ENCODE measurements at places on chromosomes 3 and 15.

- DNase-seq = no peak
Observed at GRCh38 chr3:64130436-64130835, 94.8 kb downstream of the PRICKLE2 start.

GRCh38 chr3:17065315-17065714 is 180.6 kb downstream of the PLCL2 start:
- DNase-seq = no peak

DNA sequence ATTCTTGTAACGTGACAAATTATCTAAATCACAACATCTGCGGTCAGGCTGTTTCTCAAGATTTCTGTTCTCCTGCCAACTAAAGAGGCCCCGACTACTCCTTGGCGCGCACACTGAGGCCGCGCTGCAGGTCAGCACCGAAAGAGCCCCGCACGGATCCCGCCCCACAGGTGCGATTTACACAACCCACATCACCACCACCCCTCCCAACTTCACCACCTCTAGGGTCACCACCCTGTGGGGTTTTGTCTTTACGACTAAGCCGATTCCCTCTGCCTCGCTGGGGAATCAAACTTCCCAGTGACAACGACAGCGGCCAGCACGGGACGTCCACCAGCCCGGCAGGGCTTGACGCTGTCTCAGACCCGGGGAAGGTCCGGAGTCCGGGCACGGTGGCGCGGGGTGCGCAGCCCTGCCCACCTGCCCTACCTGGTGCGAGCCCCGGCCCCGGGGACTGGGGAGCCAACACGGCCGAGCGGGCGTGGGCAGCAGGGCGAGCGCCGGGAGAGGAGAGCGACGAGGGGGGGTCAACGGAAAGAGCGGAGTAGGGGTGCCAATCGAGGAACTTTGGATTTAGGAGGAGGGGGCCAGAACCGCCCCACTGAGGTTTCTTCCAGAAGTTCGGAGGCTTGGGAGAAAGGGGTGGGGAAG is 764 bp downstream of the UACA start:
- peak; percentile 4 for DNase-seq

DNA sequence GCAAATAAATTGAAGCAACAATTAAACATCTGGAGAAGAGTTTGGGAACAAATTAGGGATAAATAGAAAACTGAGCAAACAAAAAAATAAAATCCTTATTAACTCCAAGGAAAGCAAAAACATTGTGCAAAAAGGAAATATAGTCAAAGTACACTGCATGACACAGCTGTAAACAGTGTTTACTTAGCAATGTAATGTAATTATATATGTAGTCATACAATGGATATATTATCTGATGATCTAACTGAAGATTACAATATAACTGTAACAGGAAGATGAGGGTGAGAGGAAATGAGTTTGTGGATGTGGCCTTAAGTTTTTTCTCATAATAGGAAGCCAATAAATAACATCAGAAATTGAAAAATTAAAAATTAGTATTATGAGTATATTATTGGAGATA is 42.5 kb downstream of the SCN10A start:
- DNase-seq = no peak

DNA sequence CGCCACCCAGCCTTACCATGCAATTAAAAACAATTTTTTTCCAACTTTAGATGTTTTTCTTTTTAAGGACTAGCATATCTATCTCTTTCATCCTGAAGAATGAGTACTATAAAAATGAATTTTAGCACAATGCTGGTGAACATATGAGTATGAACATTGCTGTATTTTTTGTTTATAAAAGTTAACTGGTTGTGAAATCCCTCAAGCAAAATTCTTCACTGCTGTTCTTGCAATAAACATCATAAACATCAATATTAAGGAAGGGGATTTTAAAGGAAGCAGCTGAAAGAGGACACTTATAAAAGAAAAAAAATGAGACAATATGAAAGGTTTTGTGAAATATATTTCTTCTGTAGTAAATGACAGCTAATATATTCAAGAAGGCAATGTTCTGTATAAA is 3.0 kb downstream of the PLSCR4 start:
- no peak for DNase-seq

- DNase-seq = no peak
Observed at GRCh38 chr3:134236505-134237170, 14.0 kb downstream of the RYK start.

DNA sequence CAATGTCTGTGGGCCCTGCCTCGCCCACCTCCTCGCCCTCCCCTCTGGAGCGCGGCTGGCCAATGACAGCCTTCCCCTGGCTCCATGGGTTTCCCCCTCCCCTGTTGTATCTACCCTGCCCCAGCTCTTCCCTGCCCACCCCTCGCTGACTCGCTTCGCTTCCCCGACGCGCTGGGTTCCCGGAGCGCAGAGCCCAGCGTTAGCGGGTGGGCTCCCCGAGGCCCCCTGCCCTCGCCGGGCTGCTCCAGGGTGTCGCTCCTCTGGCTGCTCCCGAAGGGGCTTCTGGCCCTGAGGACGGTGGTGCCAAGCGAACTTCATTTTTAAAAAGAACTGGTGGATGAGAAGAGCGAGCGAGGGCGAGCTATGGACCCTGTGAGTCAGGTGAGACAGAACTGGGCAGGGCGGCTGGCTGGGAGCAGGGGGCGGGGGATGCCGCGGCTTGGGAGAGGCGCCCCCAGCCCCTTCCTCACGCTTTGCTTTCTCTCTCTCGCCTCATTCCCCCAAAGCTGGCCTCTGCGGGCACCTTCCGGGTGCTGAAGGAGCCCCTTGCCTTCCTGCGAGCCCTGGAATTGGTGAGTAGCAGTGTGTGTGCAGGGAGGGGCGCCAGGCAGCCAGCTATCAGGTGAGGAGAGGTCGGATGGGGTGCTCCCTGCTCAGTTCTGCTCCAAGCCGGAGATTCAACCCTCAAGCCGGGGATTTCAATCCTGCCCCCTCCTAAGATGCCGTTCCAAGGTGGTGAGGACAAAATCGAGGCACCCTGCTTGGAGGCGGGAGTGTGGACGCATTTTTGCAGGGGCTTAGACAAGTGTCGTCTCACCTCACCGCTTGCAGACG is at the start of gene SYNPR:
SYNPR (plus strand) TSS at position 138 of the 834 bp plus-strand sequence.
- DNase-seq = no peak

- DNase-seq = no peak
Observed at GRCh38 chr3:116111765-116112164, 333.5 kb downstream of the LSAMP start.

DNA sequence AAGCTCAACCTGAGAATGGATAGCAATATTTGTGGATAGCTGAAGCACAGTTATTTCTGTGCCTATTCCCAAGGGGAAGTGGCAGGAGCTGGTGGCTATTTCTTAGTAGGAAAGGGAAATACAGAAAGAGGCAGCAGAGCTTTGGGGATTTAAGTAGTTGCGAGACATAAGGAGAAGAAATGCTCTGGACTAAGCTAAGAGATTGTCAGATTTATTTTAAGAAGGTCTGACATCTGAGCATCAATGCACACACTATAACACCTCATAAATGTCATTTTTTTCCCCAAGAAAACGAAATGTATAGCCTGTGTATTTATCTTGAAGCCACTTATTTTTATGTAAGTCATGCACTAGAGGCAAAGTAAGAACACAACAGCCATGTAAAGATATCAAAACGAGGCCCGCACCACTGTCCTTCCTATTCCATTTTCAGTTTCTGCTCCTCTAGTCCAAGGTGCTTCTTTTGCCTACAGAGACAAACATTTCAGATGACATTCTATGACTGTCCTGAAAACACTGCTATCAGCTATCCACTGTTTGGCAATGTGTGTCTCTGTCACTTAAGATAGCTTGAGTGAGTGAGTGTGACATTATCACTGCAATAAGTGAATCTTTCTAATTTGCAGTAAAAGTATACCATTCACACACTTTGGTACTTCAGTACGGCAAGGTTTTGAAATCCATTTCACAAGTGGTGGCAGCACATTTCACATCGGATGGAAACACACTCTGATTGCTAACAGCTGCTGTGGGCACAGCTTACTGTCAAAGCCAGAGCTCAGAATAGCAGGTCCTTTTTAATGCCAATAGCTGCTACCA is 62.7 kb upstream of the ICE2 start:
- DNase-seq = no peak
